ENCODE measurements at places on chromosomes 12 and 14.

GRCh38 chr12:76032043-76032981, 736 bp upstream of the PHLDA1 start:
- no peak for DNase-seq

- DNase-seq: no peak
Observed at GRCh38 chr12:12266389-12266872, 413 bp downstream of the LRP6 start.

DNA sequence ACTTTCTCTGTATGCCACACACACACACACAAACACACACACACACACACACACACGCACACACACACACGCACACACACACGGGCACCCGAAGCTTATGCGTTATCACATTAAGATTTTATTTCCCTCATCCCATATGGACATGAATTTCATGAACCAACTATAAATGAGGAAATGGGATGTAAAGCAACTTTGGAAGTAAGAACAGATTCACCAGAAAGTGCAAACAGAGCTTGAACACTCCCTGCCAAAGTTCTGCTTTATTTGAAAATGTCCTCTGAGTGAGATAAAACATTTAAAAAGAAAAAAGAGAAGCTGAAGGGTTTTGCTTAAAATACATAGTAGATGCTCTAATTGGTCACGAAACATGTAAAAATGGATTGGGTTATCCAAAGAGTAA, 90.4 kb upstream of the OTX2 start:
- no peak for DNase-seq

DNA sequence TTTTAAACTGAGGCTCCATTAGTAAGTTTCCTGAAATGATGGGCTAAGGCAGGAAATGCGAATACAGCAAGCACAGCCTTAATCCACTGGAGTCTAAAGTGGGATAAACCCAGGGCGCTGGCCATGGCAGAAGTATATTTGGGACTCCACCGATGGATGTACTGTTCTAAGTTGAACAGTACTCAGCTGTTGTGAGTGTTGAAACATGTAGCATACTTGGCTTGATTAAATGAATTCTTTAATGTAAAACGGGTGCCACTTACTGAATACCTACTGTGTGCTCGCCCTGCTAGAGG, 996 bp downstream of the SSPN start:
- no peak for DNase-seq

- DNase-seq: no peak
Observed at GRCh38 chr12:121709478-121709961, 3.0 kb upstream of the TMEM120B start.

Data from AG09309 (cell line).